ENCODE measurements at places on chromosomes 2 and 18.
A peak's percentile ranks its signal among the peaks of the same experiment; 100 is the strongest.

DNA sequence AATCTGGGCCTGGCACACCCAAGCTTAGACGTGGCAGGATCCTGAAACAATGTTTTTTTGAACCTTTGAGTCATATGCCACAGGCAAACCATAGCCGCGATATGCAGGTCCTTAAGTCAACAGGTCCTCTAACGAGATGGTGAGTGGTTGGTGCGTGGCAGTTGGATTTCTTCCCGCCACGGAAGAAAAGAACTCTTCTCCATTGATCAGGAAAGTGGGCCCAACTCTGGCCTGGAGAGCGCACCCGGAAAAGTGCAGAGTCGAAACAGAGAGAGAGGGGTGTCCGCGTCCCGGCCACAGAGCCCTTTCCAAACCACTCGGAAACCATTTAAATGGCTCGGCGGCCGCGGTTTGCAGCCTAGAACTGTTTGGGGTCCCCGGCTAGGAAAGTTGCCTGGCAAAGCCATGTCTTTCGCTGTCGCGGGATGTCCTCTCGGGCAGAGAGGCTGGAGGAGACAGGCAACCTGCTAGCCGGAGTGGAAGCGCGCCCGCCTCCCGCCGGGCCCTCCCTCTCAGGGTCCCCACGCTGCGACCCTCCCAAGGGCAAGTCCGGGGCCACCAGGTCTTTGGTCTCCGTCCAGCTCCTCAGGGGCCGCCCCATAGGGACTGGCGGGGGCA is 777 bp downstream of the GALNT3 start:
- peak; percentile 2 for DNase-seq

GRCh38 chr18:74063023-74063422 is 84.6 kb downstream of the FBXO15 start:
- DNase-seq, result no peak

- no peak for DNase-seq
These were observed 125.0 kb downstream of the SETBP1 start for GRCh38 chr18:44805643-44806042.

DNA sequence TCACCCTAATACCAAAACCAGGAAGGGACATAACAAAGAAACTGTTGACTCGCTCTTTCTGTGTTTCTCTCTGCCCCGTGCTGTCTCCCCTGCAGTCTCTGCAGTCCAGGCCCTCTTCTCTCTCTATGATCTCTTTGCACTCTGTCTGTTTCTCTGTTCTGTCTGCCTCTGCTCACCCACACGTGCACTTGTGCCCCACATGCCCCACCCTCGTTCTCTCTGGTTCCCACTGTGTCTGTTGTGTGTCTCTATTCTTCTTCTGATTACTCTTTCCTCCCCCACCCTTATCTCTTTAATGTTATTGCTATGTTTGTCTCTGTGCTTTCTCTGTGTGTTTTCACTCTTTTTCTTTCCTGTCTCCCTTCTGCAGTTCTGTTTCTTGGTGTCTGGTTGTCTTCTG is 54.0 kb downstream of the NAT8 start:
- DNase-seq, result peak; percentile 33

- DNase-seq, result peak; percentile 59
These were observed 821 bp upstream of the EPHA4 start for GRCh38 chr2:221572821-221573429.

- no peak for DNase-seq
These were observed 115.3 kb upstream of the SLC35G4 start for GRCh38 chr18:11494107-11494506.

DNA sequence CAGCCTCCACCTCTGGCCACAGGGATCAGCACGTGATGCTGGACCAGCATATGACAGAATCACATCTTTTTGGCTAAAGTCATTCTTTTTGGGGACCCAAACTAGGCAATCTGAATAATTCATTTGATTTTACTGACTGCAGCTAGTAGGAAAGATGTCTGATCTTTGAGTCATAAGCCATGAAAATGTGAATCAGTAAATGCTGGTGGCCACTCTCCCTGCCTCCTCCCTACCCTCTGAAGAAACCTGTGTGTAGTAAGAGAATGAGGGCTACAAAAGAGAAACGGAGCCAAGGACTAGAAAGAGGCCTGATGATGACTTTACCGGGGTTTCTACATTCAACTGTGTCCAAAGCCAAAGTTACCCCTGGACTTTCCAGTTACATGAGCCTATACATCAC is 10.1 kb upstream of the LRPPRC start:
- DNase-seq, result no peak

DNA sequence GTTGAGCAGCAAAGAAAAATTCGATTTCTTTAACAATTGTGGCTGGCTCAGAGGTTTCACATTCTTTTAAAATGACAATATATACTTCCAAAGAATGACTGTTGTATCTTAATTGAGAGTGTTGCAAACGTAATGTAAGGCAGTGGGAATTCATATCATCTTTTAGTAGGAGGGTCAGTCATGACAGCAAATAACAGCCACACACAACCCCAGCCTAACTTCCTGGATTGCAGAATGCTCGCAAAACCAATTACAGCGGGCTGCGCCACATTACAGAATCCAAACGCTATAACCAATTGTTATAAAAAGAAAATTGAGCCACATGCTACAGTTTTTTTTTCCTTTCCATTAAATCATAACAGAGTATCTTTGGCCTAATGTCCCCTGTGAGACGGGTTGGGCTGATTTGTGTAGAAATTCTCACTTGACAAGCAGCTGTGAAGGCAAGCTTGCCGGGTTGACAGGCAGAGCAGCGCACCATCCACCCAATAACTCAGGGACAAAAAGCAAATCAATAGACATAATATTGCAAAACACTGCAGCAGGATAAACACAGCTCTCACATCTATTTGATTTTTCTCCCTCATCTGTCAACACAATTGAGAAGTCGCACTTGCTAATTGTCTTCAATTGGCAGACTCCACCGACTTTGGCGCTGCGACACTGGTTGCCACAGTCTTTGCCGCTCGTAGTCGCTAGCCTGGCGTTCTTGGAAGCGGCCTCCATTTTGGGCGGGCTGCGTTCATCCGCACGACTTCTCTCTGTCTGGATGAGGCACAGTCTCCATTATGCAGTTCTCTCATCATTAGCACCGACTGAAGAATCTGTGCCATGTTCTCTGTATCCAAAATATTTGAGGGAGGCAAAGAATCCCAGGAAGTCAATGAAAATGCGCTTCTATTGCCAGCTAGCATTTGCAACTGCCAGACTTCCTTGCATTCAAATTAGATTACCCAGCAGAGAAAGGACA is 95.0 kb upstream of the CCDC68 start:
- peak; percentile 83 for DNase-seq

- no peak for DNase-seq
These were observed 69.0 kb upstream of the TAF1B start for GRCh38 chr2:9774266-9774665.

- no peak for DNase-seq
These were observed 72.1 kb downstream of the TSHZ1 start for GRCh38 chr18:75282746-75283145.

- no peak for DNase-seq
These were observed 3.7 kb upstream of the ACKR3 start for GRCh38 chr2:236565879-236566402.

DNA sequence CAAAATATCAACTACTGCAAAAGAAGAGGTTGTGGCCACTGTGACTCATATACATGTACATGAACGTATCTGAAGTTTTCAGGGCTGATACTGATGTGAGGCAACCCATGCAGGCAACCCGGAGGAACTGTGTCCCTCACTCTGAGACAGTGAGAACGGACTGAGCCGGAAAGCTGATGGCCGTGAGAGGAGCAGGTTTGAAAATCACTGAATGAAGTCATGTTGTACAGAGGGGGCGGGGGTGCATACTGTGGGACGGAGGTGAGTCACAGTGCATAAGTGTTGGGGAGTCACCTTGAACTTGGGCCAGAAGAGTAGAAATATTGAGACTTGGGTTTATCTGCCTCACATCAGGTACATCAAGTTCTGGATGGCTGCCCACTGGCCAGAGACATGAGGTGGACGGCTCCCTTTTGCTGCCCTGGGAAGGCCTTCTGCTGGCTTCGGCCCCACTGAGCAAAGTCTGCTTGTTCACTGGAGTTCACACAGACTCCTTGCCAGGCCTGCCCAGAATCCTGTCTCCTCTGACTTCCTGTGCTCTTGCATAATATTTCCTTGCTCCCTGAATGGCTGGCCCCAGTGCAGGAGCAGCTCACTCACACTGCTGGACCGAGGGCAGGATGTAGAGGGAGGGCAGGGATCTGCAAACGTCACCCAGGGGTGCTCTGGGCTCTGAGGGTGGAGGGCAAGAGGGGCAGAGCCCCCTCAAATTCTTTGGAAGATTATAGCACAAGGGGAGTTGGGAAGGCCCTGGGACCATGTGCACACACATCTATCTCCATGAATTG is 18.1 kb downstream of the EPAS1 start:
- peak; percentile 61 for DNase-seq

- DNase-seq, result peak; percentile 58
These were observed 27.3 kb downstream of the SFXN5 start for GRCh38 chr2:73043929-73044832.

GRCh38 chr2:46311651-46312223 is 14.5 kb downstream of the EPAS1 start:
- no peak for DNase-seq

GRCh38 chr18:8706791-8707555 is 1.6 kb downstream of the MTCL1 start:
- DNase-seq, result peak; percentile 43

GRCh38 chr2:74925361-74925786 is 33.1 kb upstream of the POLE4 start:
- DNase-seq, result no peak

- DNase-seq, result no peak
These were observed 502.5 kb upstream of the ACVR2A start for GRCh38 chr2:147342329-147342728.

DNA sequence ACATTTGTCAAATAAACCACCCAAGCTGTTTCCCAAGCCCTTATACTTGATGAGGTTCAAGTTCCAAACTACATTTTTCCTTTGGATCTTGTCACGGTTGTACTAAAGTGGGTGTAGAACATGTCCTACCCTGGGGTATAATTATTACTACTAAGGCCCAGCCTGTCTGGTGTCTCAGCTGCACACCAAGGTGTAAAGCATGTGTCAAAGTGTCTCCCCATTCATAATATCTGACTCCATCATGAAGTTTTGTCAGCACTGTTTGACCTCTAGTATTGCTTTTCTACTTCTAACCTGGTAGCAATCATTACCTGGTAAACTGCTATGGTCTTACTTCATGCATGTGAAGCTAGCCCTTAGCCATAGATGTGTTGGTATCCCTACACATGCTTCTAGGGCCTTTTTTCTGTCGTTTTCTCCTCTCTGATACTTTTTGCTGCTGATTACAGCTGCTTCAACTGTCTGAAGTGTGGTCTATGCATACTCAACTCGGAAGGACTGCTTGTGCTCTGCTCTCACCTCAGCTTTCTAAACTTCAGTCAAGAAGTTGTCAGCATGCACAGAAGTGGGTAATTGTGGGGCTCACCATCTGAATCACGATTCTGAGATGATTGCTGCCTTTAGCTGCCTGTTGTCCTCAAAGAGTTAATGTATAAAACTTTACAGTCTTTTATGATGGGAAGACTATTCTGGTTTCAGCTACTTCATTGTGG is 445.7 kb upstream of the TRIB2 start:
- no peak for DNase-seq

- DNase-seq, result no peak
These were observed 760.4 kb downstream of the ADCYAP1 start for GRCh38 chr18:1665079-1665478.

DNA sequence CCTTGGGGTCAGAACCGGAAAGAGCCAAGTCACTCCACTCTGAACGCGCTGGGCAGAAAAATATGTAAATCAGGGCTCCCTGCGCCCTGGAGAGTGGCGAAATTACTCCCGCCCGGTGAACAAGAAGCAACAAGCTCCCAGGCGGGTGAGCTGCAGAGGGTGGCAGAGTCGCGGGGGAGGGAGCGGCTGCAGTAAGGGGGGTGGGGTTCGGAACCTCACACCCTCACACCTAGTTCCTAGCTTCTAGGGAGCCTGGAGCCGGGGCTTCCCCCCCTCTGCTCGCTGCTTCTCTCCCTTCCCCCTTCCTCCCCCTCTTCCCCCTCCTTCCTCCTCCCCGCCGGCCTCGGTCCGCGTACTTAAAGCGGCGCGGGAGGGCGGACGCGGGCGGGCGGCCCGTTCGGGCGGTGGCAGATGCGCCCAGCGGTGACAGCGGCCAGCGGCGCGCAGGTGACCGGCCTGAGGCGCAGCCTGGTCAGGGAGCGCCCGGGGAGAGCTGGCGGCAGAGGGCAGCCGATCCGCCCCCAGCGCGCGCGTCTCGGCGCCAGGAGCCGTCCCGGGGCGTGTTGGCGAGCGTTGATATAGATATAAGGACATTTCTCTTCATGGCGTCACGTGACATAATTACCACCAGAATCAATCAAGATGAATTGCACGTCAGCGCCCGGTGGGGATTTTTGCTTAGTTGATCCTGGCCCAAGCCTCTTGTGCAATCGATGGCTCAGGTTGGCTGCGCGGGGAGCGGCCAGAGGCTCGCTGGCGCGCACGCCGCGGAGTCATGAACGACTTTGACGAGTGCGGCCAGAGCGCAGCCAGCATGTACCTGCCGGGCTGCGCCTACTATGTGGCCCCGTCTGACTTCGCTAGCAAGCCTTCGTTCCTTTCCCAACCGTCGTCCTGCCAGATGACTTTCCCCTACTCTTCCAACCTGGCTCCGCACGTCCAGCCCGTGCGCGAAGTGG is at the start of gene HOXD11:
Gene HOXD11, plus strand, starts transcription at position 700 of the 959 bp plus-strand sequence. Its CDS starts 76 bp downstream, at position 776.
- no peak for DNase-seq

GRCh38 chr18:48889115-48889941 is 61.4 kb downstream of the SMAD7 start:
- DNase-seq, result peak; percentile 68

DNA sequence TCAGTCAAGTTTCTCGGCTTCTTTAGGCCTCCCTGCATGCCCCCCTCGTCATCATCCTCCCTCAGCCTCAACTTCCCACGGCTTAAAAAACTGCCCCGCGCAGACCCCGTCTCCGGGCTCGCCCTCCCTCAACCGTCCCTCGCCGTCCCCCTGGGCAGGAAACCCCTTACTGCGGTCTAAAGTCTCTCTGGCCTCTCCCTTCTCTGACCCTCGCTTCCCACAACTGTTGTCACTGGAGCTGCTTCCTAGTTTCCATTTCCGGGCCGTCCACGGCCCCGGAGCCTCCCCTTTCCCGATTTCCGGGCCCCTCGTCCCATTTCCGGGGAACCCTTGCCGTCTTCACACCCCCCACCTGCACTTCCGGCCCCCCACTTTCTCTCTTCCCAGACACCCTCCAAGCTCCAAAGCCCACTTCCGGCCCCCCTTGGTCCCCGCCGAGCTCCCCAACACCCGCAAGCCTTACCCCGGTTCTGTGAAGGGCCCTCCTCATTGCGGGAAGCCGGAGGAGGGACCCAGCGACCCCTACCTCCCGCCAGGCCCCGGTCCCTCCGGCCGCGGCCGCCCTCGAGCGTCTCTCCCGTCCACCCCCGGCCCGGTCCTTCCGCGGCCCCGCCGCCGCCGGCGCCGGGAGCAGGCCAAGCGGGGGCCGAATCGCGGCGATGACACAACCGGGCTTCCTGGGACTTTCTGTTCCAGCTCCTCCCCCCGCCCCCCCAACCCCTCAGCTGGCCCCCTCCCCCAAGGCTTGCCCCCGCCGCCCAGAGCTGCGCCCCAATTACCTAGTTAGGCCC is 513 bp downstream of the TRIP12 start:
- peak; percentile 73 for DNase-seq

- DNase-seq, result no peak
These were observed 859.5 kb upstream of the CNTNAP5 start for GRCh38 chr2:123165616-123166015.

GRCh38 chr2:142975239-142975638 is 97.8 kb downstream of the KYNU start:
- no peak for DNase-seq

- DNase-seq, result peak; percentile 85
These were observed 117.1 kb downstream of the KLHL29 start for GRCh38 chr2:23502096-23502495.
